Stimulated activated CD8-positive, alpha-beta memory T cell treated with anti-CD3 and anti-CD28 coated beads, Interleukin-7, amount 100 ng/mL, for 4 hours (primary cell): ENCODE measurements at places on chromosomes 12 and 14.

GRCh38 chr12:29889737-29890136 lies 106.0 kb upstream of the TMTC1 start:
- no peak for DNase-seq

DNA sequence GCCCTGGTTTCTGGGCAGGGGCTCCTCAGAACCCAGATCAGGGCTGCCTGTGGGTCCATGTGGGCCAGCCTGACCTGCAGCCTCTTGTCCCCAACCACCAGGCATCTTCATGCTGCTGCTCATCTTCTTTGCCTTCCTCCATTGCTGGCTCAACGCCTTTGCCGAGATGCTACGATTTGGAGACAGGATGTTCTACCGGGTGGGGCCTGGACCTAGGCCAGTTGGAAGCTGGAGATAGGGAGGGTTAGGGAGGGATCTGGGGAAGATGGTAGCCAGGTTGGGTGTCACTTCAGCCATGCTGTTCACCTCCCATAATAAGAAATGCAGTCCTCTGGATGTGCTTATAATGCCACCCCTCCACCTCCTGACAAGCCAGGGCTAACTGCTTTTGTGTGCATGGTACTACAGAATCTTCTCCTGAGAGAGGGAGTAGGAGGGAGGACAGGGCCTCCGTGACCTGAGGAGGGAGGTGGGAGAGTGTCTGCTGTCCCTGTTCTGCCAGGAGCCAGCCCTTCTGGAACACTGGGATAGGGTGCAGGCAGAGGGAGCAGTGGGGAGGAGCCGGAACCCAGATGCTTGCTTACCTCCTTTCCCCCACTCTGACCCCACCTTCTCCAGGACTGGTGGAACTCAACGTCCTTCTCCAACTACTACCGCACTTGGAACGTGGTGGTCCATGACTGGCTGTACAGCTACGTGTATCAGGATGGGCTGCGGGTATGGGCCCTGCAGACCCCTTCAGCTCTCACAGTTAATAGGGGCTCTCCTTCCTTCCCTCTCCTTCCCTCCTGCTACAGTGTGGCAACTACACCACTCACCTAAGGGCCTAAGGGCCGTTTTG lies 17.6 kb downstream of the SOAT2 start:
- DNase-seq, result no peak

- DNase-seq, result peak; percentile 4
These were observed 662 bp downstream of the EPS8 start for GRCh38 chr12:15788233-15789219.

DNA sequence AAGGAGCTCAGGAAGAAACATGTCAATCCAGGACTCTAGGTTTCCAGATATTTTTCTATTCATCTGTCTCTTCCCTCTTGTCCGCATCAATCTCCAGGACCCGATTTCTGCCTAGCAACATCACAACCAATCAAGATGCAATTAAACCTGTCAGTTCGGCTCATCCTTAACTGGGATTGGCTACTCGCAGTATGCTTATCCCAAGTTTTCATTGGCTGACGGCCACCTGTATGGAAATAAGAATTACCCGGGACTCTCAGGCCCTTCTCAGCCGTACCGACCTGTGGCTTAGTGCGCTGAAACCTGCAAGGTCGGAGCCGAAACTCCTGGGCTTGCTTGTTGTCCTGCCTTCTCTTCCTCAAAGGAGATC lies 20.4 kb upstream of the ATP5MC2 start:
- DNase-seq, result no peak

GRCh38 chr14:90442388-90442787 lies 45.6 kb downstream of the CALM1 start:
- DNase-seq, result no peak

GRCh38 chr14:101973356-101973755 lies 9.0 kb downstream of the DYNC1H1 start:
- no peak for DNase-seq

- DNase-seq, result no peak
These were observed 1.1 kb upstream of the GNB3 start for GRCh38 chr12:6839482-6840201.

DNA sequence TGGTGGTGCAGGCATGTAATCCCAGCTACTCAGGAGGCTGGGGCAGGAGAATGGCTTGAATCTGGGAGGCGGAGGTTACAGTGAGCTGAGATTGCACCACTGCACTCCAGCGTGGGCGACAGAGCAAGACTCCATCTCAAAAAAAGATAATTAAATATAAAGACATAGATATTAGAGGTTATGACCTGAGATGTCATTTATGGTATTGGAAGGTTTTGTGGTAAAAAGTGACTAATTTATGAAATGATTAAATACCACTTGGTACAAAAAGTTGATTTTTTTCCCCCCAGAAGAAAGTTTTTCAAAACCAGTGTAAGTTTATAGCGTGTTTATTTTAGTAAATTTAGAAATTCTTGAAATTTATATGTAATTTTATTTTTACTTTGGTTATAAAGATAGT lies 4.3 kb downstream of the AEBP2 start:
- DNase-seq, result no peak

DNA sequence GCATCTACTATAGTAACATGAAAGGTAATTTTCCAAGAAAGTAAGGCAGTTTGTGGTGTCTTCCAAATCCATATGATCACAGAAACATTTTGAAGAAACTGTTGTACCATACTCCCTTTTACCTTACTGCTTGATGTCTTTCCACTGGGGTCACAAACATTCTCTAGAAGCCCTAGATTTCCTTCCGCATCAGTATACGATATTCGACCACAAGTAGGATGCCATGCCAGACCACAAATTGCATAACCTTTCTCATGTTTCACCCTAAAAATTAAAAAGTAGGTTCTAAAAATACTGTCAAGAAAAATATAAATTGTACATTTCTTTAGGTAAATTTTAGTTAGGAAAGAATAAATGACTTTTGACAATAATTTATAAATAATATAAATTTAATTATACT lies 26.5 kb downstream of the WDHD1 start:
- DNase-seq, result no peak

- DNase-seq, result no peak
These were observed 80.4 kb downstream of the LIN7A start for GRCh38 chr12:80857311-80857710.

GRCh38 chr12:102748704-102749103 lies 168.3 kb downstream of the PAH start:
- no peak for DNase-seq

DNA sequence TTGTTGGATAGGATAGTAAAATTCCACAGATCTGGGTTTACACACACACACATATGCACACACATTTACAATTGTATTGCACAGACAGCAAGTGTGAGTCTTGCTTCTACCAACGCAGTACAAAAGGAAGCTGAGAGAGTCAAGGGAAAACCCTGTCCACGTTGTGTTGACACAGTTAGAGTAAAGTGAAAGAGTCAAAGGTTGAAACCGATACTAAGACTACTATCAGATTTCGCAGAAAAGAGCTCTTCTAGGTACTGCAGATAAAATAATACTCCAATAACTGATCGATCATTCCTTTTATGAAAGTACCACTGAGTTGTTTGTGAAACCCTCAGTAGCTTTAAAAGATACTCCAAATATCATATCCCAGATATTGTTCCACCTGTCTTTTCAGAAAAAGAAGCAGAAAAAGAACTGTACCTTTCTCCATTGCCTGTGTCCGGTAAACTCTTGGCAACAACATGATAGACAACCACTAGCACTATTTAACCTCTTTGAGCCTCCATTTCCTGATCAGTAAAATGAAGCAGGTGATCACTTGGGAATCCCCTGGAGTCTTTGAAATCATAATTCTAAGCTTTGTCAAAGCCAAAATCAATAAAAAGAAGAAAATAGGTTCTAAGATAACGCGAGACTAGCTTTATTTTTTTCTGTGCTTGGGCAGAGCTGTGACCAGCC lies 224.6 kb upstream of the FOXN3 start:
- no peak for DNase-seq

DNA sequence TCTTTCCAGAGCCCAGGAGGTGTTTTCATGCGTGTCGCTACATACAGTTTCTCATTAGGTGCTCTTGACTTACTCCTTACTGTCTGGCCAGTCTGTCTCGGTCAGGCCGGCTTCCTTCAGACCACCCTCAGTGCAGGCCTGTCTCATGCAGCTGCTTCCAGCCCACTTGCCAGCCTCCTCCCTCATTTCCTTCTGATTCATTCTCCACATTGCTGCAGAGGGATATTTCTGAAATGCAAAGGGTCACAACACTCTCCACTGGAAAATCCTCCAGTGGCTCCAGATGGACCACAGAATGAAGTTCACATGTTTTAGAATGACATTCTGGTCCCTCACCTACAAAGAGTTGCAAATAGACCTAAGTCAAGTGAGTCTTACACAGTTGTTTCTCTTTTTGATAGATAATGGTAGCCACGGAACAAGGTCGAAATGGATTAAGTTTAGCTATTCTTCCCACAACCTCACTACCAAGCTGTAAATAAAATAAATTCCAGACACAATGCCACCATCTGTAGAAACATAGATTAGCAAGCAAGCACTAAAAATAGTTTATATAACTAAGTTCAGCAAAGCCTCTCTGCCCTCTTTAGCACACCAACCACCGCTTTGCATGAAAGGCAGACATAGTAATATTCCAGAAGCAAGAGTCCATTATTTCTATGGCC lies 146.9 kb downstream of the ESR2 start:
- no peak for DNase-seq

GRCh38 chr12:116620492-116621191 lies 61.5 kb downstream of the MAP1LC3B2 start:
- DNase-seq, result no peak

DNA sequence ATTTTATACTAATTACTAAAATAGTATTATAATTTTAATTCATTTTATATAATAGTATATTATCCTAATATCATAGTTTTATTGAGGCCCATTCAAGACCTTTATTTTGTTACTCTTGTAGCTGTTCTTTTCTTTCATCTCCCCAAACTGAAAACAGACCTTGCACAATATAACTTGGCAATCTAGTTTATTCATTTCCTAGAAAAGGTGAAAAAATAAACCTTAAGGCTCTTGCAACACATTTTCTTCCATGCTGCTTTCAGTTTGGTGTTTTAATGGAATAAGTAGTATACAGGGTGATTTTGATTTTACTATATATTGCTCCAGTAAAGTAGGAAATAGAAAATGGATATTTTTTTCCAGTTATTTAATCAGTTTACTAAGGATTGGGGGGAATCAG lies 174.0 kb downstream of the SLC2A13 start:
- no peak for DNase-seq

GRCh38 chr12:104677441-104678089 lies 220.8 kb downstream of the CHST11 start:
- no peak for DNase-seq
